LHCN-M2 (cell line): ENCODE measurements at places on chromosomes 1 and 21. TPM values are rescaled to one million over a fixed set of nuclear protein-coding genes. Genes with fewer than 3 reads are reported as not detected.

PFDN2 gene
- total RNA-seq = 58.6 and 87.5 TPM in 2 replicates

MYBPH gene
- 2.8 and 13.7 TPM in 2 replicates for total RNA-seq

B3GALT2 gene
- 2.5 and 5.7 TPM in 2 replicates for total RNA-seq

LCE6A gene
- not detected in 2 replicates for total RNA-seq

SFN gene
- total RNA-seq = not detected in 2 replicates

HSD3B1 gene
- not detected in 2 replicates for total RNA-seq

ZYG11A gene
- total RNA-seq = 0.13 and 0.17 TPM in 2 replicates

ADAMTS5 gene
- 10.1 and 11.7 TPM in 2 replicates for total RNA-seq

SLC5A9 gene
- total RNA-seq = not detected in 2 replicates

GUCA2A gene
- not detected in 2 replicates for total RNA-seq

CCDC185 gene
- not detected in 2 replicates for total RNA-seq

CTSE gene
- not detected in 2 replicates for total RNA-seq

PAQR6 gene
- 0.83 and 1.8 TPM in 2 replicates for total RNA-seq

C1orf210 gene
- total RNA-seq = not detected in 2 replicates

LMX1A gene
- total RNA-seq = not detected in 2 replicates

PTCH2 gene
- total RNA-seq = under 0.01 TPM in 1 of 2 replicates, not detected in the other

RNU1-3 gene
- under 0.01 TPM in 1 of 2 replicates, not detected in the other for total RNA-seq

OR2T11 gene
- not detected in 2 replicates for total RNA-seq

AMY1C gene
- not detected in 2 replicates for total RNA-seq

- no peak for DNase-seq
Observed at GRCh38 chr1:166882893-166883292, 6.8 kb upstream of the TADA1 start.

DNA sequence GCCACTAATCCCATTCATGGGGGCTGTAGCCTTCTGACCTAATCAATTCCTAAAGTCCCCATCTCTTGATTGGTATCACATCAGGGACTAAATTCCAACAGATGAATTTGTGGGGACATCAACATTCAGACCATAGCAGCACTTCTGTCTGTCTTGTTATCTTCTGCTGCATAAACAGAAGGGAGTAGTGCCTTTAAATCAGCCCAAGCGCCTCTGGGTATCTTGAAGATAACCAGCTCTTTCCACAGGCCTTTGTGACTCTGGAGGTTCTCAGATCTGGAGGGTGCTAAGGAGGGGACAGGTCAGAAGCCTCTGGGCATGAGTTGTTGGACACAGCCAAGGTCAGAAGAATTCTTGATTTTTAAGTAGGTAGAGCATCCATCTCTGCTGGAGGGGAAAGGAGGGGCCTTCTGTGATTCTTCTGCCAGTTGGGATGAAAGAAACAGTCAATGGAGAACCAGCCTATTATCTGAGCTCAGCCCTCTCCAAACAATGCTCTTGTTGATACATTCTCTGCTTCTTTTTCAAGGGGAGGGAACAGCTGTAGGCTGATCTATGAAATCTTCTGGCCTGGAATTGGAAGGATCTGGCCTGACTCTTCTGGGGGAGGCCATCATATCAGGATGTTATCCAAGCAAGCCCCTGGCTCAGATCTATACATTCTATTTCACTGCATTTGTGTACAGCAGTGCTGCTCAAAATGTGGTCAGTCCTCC, 31.3 kb upstream of the LRIG2 start:
- no peak for DNase-seq

- no peak for DNase-seq
Observed at GRCh38 chr1:235822685-235823084, 44.0 kb downstream of the LYST start.

- peak; percentile 15 for DNase-seq
Observed at GRCh38 chr1:35768350-35769187, 1.2 kb downstream of the CLSPN start.

DNA sequence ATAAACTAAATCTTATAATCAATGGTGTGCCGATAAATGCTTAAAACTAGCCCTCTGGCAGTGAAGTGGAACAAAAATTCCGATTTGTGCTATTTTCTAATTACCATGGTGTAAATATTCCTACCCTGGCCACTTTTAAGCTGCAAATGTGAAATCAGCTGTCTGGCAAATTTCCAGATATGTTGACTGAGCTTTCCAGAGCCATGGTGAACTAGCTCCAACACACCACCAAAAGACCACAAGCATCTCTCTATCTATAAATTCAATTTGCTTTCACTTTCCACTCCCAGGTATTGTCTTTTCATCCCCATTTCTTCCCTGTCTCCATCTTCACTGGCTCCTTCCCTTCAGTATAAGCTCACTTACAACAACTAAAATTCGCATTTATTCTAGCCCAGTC, 152.3 kb upstream of the RGS18 start:
- DNase-seq = peak; percentile 21

- DNase-seq = peak; percentile 31
Observed at GRCh38 chr1:153573351-153573750, 7.7 kb upstream of the S100A2 start.

DNA sequence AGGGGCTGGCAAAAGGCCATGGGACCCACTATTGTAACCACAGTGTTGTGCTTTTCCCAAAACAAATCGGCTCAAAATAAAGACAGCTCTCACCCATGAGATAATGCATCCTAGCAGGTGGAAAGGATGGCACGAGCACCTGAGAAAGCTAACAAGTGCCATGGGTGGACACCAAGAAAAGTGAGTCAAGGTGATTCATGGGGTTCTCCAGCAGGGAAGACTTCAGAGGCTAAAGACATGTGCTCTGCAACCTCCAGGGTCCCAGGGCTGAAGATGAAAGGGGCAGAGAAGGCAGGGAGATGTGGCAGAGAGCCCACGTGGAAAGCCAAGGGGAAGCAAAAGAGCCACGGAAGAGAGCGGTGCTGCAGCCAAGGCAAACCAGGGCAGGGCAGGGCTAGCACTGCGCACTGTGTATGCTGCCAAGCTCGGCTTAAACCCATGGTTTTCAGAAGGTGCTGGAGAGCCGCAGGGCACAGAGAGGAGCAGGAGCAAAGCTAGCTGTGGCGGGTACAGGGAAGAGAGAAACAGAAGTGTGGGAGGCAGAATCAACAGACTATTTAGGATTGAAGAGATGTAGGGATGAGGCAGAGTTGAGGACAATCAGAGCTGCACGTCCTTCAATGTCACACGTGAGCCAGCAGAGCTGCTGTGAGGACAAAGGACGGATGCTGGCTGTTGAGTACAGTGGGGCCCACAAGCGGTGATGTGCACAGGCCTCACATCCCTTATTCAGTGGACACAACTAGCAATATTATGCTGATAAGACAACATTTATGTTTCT, 41.8 kb upstream of the C1orf198 start:
- DNase-seq = no peak

- peak; percentile 32 for DNase-seq
Observed at GRCh38 chr1:19361611-19362147, 49.6 kb downstream of the SLC66A1 start.

- DNase-seq = peak; percentile 96
Observed at GRCh38 chr1:156746728-156747631, 4.5 kb downstream of the HDGF start.

- no peak for DNase-seq
Observed at GRCh38 chr1:218490406-218490922, 145.3 kb downstream of the TGFB2 start.

GRCh38 chr1:245588116-245588639, 433.4 kb downstream of the KIF26B start:
- no peak for DNase-seq

DNA sequence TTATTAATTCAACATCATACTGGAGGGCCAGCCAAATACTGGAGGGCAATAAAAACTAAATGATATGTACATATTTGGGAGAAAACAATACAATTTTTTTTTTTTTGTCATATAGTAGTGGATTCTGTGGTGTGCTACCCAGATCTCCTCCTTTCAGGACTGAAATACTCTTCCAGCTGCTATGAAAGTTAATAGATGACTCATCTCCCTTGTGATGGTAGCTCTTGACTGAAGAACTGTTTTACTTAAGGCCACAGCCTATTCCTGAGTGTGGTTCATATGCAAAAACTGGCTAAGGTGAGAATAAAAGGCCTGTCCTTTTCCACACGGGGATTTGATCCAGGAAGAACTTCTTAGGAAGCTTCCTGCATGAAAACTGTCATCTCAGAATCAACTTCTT, 307.9 kb downstream of the HLX start:
- DNase-seq = peak; percentile 36

GRCh38 chr1:22508329-22508728, 55.0 kb upstream of the EPHA8 start:
- no peak for DNase-seq

DNA sequence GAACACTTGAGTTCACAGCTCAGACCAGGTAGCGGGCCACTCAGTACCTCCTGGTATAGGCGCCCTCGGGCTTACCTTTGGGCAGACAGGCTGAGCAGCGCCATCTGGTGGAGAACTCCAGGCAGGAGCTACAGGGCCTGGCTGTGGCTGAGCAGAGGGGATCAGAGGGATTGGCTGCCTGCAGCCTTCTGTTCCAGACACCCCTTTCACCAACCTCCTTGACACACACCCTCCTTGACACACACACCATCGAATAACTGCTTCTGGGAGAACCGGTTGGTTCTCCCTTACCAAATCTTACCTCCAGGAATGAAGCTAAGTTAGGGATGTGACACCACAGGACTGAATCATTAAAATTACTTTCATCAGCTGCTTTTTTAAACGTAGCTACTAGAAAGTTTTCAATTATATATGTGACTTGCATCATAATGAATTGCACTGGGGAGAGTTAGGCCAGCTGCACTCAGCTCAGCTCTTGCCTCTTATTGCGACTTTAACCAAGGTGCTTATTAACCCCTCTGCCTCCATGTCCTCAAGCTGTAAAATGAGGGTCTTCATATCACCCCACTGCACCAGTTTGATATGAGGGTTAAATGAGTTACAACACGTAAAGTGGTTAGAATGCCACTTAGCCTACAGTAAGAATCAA, 6.6 kb downstream of the LIN28A start:
- DNase-seq = peak; percentile 35

- DNase-seq = no peak
Observed at GRCh38 chr21:41029571-41029970, 138.4 kb upstream of the BACE2 start.

DNA sequence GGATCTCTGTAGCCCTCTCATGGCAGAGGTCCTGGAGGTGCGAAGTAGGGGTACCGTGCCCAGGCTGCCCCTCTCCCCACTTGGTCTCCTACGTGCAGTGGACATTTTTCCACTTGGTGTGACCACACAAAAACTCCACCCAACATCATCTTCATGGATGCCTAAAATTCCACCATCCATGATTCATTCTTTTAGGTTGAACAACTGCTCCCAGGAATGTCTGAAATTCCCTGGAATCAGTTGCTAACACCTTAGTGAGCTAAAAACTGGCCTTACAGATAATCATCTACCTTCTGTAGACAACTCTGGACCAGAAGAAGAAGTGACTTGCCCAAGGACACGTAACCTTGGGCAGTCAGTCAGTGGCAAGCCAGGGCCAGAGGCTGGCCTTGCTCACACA, 32.1 kb upstream of the CLIC4 start:
- DNase-seq = peak; percentile 75

GRCh38 chr1:197798492-197798891, 23.2 kb upstream of the DENND1B start:
- no peak for DNase-seq

DNA sequence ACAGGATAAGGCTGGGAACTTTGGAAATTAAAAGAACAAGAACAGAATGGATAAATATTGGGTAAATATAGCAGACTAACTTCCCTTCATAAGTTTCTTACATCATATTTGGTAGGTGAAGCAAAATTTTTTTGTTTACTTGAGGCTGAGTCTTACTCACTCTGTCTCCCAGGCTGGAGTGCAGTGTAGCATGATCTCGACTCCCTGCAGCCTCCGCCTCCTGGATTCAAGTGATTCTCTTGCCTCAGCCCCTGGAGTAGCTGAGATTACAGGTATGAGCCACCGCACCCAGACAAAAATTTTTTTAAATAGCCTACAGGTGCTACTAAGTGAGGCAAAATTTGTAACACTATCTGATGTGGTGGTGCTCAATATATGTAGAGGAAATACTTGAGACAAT, 50.7 kb downstream of the TM2D1 start:
- DNase-seq = no peak

DNA sequence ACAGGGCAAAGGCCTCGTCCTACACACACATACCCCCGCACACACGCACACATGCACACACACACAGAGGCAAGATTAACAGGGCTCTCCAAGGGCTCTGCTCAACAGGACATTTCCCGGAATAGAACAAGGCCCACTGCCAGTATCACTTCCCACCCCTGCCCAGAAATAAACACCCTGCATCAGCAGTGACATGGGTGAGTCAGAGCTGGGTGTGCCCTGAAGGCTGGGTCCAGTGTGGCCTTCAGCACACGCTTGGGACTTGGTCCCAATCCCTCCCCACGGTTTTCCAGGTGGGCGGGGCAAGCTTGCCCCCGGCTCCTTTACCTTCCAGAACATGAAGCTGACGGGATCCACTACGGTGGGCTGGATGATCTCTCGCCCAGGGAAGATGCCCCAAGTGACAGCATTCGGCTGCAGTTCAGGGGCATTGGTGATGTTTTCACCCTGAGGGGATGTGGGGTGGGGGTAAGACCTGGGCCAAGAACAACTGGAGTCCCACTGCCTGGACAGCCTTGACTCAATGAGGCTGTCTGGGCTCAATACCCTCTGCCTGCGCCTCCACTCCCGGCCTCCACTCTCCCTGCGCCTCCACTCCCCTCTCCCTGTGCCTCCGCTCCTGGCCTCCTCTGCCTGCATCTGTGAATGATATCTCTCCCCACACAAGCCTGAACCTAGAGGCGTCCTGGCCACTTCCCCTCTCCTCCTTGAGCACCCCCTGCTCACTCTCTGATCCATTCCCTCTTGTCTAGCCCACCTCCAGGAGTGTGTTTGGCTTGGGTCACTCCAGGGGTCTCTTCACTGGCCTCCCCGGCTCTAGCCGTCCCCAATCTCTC, 14.7 kb downstream of the MTHFR start:
- peak; percentile 87 for DNase-seq

DNA sequence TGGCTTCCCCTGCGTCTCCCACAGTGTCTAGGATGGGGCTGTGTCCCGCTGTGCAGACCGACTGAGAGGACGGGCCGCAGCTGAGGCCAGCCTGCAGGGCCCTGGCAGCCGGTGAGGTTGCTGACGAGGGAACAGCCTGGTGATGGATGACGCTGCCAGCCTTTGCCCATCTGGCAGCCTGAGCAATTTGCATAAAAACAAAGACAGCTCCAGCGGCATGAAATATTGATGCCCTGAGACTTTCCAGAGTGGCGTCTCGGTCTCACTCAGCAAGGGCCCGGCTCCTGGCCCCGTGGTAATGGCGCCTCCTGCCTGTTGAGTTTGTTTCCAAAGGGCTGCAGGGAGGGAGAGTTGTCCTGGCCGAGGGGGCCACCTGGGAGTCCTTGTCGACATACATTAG, 19.1 kb upstream of the KCNA10 start:
- DNase-seq = no peak

- DNase-seq = no peak
Observed at GRCh38 chr1:161378014-161378413, 10.3 kb upstream of the CFAP126 start.

DNA sequence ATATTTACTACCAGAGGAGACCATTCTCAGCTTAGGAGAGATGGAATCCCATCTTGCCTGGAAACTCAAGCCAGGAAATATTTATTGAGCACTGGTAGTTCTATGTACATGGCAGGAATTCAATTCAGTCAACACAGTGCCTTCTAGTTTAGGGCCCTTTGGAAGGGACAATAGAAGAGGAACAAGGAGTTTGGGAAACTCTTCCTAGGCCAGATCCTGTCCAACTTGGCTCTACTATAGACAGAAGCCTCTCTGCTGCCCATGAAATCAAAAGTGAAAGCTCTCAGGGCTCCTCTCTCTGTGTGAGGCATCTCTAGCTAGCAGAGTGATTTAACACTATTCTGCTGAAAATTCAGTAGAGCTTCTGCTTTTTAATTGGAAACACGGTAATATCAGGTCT, 244.6 kb upstream of the MAP1LC3C start:
- peak; percentile 2 for DNase-seq
